Stimulated activated CD4-positive, alpha-beta T cell treated with anti-CD3 and anti-CD28 coated beads, Interleukin-1b, Interleukin-23, amount 100 ng/mL, for 1 hour (primary cell): ENCODE measurements at places on chromosomes 16 and 17.

GRCh38 chr17:4815043-4815675 lies 8.2 kb downstream of the PLD2 start:
- DNase-seq: no peak

- DNase-seq: no peak
Observed at GRCh38 chr16:1993731-1994131, 4.0 kb downstream of the SYNGR3 start.

- no peak for DNase-seq
Observed at GRCh38 chr16:30068750-30069610, 3.4 kb downstream of the ALDOA start.

DNA sequence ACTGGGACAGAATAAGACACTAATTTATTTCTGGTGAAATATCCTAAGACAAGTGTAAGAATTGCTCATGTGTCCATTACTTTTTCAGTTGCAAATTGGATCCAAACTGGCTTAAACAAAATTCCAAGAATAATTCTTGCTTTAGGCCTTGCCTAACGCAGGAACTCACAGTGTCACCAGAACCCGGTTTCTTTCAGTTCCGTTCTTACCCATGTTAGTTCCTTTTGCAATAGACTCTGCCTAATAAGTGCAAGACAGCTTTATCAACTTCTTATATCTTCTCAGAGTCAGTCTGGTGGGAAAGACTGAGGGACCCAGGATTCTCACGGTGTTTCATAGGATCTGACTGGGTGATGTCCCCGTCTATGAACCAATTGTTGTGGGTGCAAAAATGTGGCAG lies 24.7 kb downstream of the GDE1 start:
- no peak for DNase-seq

DNA sequence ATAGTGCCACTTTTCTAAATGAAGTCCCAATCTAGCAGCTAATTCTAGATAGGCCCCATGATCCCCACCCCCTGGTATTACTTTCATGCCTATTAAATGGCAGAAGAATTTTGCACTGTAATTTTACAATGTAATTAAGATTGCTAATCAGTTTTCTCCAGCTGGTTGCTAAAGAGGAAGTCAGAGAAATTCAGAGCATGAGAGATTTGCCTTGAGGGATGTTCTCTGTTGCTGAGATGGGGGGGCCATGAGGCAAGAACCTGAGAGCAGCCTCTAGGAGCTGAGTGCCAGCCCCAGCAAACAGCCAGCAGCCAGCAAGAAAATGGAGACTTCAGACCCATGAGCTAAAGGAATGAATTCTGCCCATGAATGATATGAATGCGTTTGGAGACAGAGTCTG lies 38.9 kb downstream of the SHCBP1 start:
- DNase-seq: no peak

DNA sequence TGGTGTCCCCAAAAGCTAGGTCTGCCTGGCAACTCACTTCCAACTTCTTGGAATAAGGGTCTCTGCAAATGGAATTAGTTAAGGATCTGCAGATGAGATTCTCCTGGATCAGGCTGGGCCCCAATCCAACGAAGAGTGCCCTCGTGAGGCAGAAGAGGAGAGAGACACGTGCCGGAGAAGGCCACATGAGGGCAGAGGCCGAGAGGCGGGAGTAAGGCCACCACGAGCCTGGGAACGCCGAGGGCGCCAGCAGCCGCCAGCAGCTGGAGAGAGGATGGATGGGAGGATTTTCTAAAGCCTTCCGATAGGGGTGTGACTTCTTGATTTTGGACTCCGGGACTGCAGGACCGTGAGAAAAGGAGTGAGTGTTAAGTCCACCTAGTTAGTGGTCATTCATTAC lies 76.3 kb downstream of the JPH3 start:
- DNase-seq: no peak

DNA sequence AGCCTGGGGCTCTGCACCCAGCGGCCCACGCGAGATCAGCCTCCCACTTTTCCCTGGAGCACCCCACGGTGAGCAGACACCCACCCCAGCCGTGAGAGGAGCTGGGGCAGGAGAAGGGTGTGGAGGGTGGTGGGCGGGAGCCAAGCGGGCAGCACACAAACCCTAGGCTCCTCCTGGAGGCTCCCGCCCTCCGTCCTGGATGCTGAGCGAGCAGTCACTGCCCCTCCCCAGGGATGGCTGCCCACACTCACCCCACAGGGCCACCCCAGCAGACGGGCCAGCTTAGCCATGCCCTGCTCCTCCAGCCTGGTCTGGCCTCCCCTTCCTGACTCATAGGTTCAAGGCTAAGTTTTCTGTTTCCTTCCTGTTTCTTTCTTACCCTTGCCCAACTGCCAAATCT lies 15.7 kb upstream of the ABCC3 start:
- no peak for DNase-seq
